ENCODE measurements at places on chromosomes 16 and 17.

DNA sequence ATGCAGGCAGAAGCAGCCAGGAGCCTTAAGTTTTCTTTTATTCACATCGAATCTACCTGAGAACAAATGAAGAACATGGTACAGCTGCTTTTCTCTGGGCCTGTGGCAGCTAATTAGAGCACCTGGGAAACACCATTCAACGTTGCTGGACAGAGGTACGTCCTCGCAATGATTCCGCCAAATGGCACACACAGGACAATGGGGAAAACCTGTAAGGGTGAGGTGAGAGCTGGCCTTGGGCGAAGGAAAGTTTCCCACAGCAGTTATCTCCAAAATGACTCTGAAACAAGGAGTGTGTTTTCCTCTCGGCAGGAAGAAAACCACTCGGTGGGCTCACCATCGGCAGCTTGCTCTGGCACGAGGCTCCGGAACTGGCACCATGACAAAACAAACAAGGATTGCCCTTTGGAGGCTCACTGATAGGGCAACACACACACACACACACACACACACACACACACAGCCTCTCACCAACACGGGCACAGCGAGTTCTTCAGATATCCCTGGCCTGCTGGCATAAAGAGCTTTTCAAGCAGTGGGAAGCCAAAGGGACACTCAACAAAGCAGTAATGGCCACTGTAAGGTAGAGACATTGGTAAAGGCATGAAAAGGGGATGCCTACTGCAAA is 73.7 kb downstream of the ZFHX3 start:
- no peak for DNase-seq

- no peak for DNase-seq
Observed at GRCh38 chr16:52545898-52546266, 1.1 kb downstream of the TOX3 start.

- DNase-seq: no peak
Observed at GRCh38 chr16:68073902-68074760, 11.0 kb upstream of the NFATC3 start.

DNA sequence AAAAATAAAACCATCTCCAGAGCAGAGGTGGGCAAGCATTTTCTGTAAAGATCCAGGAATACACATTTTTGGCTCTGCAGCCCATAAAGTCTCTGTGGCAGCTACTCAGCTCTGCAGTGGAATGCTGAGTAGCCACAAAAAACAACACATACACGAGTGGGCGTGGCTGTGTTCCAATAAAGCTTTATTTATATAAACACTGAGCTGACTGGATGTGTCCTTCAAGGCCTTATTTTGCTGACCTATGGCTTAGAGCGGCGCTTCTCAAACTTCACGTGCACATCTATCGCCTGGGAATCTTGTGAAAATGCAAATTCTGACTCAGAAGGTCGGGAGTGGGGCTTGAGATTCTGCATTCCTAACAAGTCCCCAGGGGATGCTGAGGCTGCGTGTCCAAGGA is 39.7 kb downstream of the XYLT1 start:
- no peak for DNase-seq

GRCh38 chr16:16126896-16127295 is 96.4 kb downstream of the ABCC6 start:
- DNase-seq: no peak

GRCh38 chr16:67199011-67199807 is at the start of gene ELMO3:
ELMO3 (plus strand) TSS chr16:67199131; CDS start chr16:67199327, 196 bp downstream.
- no peak for DNase-seq

GRCh38 chr17:5122586-5123342 is 6.9 kb downstream of the USP6 start:
- DNase-seq: no peak

GRCh38 chr17:43767053-43767712 is 8.6 kb upstream of the SOST start:
- DNase-seq: no peak

GRCh38 chr17:30599428-30600059 is 122.3 kb downstream of the GOSR1 start:
- no peak for DNase-seq

DNA sequence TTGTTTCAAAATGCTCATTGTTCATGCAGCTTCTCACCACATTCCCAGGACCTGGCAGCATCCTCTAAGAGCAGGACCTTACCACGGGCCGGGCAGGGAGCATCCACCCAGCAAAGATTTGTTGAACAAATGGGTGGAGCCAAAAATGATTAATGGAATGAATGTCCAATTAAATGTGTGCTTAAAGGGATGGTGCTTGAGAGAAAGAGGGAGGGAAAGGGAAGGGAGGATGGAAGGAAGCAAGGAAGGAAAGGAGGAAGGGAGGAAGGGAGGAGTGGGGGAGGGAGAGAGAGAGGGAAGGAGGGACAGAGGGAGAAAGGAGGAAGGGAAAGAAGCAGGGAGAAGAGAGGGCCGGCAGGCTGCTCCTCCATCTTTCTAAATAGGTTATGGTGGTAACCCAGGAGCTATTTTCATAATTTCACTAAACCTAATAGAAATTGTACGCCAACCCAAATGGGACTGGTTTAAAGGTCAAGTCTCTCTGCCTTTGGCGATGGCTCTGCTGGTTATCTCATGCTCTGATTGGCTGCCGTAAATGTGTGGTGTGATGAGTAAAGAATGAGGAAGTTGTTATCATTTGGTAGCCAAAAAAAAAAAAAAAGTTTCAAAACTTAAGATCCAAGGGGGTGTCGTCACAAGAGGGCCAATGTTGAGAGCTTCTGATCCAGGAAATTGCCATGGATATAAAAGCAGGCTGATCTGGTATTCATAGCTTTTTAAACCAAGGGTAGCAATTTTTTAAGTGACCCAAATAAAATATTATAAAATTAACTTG is 126.7 kb upstream of the FOXF1 start:
- no peak for DNase-seq

DNA sequence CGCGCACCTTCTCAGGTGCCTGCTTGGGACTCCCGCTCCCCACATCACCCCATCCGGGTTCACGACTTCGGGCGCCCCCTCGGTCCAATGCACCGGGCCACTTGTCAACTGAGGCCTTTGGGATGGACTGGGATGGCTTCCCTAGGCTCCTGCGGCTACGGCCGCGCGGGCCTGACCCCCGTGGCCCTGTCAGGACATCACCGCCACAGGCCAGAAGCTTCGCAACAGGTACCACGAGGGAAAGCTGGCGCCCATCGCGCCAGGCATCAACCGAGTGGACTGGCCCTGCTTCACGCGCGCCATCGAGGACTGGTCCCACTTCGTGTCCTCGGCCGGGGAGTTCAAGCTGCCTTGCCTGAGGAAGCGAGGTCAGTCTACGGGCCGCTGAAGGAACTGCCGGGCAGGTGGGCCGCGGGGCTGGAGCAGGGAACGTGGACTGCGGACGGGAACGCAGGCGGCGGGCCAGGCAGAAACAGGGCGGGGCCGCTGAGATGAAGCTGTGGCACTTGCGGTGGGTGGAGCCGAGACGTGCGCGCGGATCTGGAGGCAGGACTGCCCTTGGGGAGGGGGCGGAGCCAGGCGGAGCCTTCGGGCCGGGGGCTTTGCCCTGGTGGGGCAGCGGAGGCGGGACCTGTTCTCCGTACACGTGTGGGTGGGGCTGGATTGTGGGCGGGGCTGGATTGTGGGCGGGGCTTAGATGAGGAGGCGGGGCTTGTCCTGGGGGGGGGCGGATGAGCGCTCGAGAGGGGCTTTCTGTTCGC is 13.7 kb upstream of the CNGB1 start:
- DNase-seq: peak; percentile 81

- no peak for DNase-seq
Observed at GRCh38 chr17:79500745-79501618, 109.9 kb downstream of the RBFOX3 start.

GRCh38 chr16:19844945-19845641 is 39.6 kb downstream of the GPRC5B start:
- no peak for DNase-seq

DNA sequence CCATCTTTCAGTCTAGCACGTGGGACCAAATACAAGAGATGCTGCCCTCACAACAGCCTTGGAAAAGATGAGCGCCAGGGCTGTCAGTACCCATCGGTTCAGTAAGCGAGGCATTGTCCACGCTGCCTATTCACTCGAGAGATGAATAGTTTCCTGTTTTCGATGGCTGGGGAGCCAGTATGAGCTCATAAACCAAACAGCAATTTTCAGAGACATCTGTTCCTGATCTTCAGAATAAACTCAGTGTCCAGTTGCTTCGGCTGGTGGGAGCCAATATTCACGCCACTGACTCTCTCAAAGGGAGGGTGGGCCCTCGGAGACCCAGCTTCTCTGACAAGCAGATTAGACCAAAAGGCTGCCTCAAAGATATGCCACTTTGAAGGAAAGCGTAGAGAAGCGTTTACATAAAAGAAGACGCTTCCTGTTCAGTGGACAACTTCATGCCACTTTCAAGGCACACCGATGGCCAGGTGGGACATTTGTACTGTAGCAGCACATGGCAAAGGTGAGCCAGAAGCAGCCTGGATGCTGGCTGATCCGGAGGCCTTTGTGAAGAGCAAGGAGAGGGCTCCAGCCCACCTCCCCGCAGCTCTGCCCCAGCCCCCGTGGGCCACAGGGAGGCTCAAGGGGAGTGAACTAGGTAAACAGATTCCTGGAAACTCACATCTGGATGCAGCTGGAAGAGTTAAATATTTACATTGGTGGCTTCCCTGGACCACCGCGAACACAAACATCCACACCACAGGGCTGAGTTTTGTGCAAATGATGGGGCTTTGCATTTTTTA is 6.0 kb downstream of the TIMM22 start:
- no peak for DNase-seq

DNA sequence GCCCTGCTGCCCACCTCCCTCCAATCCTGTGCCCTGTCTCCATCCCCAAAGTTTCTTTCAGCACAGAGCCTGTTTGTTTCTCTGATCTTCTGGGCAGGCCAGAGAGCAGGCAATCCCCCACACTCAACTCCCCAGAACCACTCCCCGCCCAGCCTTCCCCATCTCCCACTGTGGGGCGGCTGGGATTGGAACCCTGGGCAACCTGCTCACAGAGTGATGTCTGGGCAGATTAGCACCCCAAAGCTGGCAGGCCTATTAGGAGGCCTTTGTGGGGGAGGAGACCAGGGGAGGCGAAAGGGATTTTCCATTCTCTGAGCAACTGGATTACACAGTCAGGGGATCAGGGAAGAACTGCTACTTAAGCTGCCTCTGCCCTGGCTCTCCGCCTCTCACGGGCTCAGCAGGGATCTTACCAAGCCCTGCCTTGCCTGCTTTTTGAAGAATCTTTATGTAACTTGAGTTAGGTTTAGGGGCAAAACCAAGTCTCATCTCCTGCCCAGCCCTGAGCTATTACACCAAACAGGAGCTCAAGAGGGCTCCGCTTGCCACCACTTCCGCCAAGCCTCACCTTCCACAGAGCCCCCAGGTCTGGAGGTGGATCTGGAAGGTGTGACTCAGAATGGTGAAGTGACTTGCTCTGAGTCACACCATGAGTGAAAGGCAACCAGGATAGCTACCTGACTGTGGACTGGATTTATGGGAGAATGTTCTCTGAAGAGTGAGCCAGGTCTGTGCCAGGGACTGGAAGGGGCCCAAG is 16.0 kb upstream of the LHX1 start:
- no peak for DNase-seq

DNA sequence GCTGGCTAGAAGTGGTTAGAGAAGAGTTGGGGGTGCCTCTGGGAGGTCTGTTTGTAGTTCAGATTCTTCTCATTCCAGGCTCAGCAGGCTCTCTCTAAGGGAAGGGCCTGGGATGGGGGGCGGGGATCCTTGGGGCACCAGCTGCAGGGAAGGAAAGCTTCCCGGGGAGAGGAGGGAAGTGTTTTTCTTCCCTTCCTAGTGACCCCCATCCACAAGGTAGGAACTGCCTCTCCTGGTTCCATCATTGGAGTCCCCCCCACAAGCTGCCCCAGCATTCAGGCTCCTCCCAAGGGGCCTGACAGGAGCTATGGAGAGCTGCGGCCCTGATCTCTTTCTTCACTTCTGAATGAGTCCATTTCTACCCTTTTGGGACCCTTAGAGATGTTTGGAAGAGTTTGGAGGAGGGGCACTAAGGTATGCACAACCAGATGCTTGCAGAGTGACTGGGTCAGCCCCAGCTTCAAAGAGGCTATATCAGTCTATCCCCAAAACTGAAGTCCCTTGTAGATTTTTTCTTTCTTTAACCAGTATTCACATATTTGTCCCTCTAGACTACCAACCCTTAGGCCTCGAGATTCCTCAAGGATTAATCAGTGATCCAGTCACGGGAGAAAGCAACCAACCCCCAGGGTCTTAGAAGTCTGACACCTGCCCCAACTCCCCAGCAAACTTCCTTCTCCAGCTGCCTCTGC is 13.9 kb upstream of the FZD2 start:
- DNase-seq: no peak

DNA sequence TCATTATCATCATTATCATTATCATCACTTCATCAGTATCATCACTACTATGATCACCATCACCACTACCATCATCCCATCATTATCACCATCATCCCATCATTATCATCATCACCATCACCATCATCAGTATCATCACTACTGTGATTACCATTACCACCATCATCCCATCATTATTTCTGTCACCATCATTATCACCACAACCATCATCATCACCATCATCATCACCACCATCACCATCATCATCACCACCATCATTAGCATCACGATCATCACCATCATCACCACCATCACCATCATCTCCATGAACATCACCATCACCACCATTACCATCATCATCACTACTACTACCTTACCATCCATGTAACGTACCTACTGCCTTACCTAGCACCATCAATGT is 368.8 kb downstream of the SEC14L1 start:
- no peak for DNase-seq

DNA sequence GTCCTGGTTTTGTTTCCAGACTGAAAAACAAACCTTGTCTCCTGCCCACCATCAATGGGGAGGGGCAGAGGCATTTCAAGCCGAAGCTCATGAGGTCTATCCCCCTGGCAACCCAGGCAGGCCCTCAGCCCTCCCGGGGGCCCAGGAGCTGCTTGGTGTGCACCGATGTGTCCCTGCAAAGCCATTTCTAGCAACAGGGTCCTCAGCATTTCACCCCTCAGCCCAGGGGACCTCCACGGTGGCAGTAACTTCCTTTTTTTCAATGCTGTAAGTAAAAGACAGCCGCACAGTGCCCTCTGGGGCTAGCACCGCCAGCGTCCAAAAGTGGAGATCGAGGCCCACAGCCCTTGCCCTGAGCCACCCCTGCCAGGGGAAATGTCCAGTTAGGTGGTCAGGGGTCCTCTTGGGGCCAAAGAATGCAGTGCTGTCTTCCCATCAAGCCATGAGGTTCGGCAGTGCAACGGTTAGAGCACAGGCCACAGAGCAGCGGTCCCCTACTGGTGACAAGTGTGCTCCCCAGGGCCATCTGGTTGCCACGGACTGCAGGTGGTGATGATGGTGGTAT is 79.9 kb downstream of the LITAF start:
- DNase-seq: no peak

GRCh38 chr16:68473358-68474070 is 25.2 kb upstream of the SMPD3 start:
- no peak for DNase-seq

- no peak for DNase-seq
Observed at GRCh38 chr16:27852116-27852515, 211.4 kb downstream of the GSG1L start.

DNA sequence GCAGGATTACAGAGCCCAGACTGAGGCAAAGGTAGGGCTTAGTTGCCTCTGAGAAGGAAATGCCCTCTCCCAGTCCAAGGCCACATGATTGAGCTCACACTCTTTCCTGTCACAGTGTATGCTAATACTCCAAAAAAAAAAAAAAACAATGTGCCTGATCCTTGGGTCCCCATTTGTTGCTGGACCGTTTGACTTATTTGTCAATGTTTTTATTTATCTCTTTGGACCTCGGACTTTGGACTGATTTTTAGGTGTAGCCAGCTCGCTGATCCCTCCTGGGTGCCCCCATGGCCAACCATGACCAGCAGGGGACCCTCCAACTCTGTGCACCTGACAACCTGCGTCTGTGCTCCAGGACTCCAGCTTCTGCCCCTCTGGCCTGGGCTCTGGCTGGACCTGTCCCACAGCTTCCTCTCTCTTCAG is 622 bp upstream of the CCL16 start:
- no peak for DNase-seq

- DNase-seq: no peak
Observed at GRCh38 chr16:13718748-13719147, 201.2 kb upstream of the ERCC4 start.

All from effector memory CD8-positive, alpha-beta T cell (primary cell).